ENCODE measurements at places on chromosomes 1 and 21.

- no peak for DNase-seq
Measured at GRCh38 chr21:28867401-28867800, 125.3 kb downstream of the LTN1 start.

DNA sequence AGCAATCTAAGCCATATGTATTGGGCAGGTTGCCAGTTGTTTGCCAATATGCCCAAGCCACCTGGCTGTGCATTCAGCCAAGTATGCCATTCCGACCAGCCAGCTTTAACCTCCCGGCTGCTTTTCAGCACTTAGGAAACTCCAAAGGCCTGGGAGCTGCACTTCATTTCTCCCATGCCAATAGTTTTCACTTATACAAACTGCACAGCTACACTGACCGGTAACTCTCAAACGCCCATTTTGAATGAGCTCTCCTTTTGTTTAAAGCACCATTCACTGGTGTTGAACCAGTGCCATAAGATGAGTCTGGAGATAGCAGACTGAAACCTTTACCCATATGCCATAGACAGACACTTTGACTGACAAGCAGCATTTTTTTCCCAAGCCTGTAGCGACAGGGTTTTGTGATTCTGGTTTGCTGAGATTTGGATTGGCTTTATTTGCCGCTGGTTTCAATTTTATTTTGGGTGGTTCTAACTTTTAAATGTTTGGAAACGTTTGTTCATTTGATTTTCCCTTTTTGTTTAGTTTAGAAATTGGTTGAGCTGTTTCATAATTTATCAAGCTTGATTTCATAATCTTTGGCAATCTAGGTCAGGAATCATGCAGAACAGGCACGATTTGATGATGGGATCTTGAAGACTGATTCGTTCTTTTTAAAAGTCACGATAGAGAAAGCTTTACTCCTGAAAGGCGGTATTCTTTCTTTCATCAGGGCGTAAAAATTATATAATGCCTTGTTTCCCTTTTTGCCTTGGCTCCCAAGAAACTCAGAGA lies 144.6 kb downstream of the NFIA start:
- no peak for DNase-seq

DNA sequence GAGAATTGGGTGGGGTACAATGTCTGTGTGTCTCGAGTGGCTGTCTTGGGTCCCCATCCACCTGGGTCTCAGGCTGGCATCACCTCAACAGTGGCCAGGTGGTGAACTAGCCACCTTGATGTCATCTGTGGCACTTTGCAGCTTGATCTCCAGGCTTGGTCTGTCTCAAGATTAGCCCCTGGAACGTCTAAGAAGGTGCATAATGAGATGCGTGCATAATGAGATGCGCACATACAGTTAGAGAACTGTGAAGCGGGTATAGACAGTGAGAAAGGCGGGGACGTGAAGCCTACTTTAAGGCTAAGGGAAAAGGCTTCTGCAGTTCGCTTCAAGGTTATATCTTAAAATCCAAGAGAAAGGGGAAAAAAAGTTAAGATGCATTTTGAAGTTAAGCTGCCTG lies 98.7 kb downstream of the WDR4 start:
- no peak for DNase-seq

DNA sequence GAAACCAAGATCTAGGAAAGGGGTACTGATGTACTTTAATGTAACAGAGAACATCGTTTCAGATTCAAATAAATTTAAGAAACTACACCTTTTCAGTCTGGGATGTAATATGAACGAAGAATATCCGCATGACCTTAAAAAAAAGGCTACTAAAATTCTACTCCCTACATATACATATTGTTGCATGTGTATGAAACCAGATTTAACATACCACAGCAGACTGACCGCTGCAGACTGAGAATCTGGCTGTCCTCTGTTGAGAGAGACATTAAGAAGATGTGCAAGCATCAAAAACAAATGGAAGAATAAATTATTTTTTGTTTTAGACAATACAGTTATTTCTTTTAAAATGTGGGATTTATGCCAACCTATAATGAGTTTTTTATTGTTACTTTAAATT lies 166.6 kb downstream of the LMX1A start:
- no peak for DNase-seq

DNA sequence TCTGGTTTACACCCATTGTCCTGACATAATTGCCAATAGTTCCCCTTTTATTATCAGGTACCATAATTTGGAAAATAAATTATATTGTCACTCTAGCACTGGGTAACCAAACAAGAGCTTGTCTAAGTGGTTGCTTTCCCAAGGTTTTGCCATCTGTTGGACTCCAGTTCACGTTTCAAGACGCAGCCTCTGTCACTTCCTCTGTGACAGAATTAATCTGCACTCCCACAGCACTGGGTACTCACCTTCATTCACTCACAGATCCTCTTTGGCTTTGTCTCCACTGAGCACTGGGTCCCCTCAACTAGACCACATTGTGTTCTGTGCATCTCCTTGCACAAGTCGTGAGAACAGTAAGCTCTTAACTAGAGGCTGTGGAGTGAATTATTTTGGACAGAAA lies 123.6 kb upstream of the JUN start:
- DNase-seq = no peak

DNA sequence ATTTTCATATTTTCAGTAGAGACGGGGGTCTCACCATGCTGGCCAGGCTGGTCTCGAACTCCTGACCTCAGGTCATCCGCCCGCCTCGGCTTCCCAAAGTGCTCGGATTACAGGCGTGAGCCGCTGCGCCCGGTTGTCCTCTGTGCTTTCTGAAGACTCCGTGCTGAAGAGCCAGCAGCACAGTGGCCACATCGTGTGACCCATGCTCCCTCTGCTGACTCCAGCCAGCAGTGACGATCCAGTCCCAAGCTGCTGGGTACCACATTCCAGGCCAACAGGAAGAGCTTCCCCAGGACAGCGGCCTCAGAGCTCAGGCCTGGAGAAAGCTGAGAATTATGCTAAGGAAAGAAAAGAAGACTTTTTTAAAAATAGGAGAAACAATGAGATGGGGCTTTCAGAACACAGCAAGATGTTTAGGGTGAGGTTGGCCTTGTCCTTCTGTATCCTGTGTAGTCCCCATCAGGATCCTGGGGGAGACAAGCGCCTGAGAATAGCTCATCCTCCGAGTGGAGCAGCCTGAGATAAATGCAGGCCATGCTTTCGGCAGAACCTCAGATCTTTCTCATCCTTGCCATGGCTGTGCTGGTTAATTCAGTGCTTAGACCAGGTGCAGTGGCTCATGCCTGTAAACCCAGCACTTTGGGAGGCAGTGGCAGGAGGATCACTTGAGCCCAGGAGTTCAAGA lies 207.1 kb downstream of the SLC35F3 start:
- DNase-seq = peak; percentile 38

DNA sequence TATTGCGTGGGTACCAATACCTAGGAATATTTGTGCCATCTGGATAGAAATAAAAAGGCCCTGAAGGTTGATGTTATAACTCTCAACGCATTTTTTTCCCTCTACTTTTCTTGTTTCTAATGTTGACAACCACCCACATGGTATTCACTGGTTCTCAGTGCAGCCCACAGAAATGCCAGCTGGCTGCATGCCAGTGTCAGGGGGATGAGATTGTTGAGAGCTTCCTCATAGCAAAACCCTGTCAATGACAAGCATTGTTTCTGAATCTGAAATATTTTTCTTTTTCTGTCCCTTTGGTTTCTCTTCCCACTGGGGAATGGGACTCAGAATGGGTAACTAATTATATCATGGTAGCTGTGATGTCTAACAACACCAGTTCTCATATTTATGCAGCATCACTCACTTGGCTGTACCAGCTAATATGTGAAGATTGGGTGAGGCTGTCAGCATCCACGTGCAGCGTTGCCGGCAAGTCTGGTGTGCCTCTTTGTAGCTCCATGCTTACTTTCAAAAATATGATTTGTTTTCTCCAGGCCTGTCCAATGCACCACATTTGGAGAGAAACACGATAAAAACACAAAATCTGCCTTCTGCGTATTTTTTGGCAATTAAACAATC lies 284.6 kb downstream of the PTBP2 start:
- no peak for DNase-seq

DNA sequence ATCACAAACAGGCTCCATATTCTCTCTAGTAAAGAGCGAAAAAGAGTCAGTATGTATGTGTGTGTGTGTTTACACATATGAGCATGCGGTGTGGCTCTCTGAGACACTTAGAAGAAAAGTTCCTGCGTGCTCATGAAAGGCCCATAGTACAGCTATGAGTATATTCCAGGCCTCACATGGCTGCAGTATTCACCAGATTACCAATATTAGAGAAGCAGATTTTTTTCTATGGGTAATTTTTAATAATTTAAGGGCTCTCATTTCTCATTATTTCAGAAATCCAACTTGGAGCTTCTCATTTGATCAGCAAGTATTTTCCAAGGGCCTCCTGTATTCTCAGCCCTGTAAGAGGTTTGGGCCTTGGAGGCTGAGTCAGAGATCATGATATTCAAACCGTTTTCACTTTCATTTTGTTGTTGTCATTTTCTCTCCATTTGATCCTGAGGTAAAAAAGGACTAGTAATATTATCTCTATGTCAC lies 232.9 kb upstream of the SGIP1 start:
- DNase-seq = no peak

GRCh38 chr21:33852485-33852884 lies 63.1 kb downstream of the ATP5PO start:
- DNase-seq = no peak

DNA sequence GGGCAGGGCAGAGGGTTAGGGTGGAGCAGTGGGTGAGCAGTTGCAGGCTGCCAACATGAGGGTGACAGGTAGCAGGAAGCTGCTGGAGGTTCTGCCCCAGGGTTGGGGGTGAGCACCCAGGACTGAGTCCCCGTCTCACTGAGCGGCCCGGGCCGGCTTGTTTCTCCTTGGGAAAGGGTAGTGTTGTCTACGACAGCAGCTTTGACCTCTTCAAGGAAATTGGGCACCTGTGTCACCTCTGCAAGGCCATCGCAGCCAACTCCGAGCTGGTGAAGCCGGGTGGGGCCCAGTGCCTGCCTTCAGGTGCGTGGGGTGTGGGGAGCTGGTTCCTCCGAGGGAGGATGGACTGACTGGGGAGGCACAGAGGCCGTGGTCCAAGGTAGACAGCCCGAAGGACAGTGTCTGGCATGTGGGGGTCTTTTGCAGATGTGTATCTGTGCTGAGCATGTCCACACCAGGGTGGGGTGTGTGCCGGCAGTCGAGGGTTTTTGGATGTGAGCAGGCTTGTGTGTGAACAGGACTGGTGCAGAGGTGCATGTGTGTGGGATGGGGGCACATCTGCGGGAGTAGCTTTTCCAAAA lies 51.9 kb downstream of the DISP3 start:
- DNase-seq = no peak

GRCh38 chr1:64488862-64489261 lies 18.9 kb downstream of the CACHD1 start:
- no peak for DNase-seq

DNA sequence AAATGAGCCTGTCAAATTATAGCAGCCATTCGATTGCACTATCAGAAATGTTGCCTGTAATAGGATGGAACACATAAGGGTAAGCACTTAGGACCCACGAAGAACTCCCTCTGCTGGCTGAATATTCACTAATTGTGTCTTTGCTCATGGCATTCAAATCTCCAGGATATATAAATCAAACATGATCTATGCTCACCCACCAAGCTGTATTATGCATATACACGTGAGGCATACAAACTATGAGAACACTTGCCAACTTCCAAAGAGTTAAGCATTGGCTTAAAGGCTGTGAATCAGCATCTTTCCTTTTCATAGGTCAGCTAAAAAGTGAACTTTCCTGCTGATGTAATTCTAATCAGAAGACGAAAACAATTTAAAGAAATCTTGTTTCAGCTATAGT lies 34.5 kb downstream of the TMPRSS15 start:
- DNase-seq = no peak

DNA sequence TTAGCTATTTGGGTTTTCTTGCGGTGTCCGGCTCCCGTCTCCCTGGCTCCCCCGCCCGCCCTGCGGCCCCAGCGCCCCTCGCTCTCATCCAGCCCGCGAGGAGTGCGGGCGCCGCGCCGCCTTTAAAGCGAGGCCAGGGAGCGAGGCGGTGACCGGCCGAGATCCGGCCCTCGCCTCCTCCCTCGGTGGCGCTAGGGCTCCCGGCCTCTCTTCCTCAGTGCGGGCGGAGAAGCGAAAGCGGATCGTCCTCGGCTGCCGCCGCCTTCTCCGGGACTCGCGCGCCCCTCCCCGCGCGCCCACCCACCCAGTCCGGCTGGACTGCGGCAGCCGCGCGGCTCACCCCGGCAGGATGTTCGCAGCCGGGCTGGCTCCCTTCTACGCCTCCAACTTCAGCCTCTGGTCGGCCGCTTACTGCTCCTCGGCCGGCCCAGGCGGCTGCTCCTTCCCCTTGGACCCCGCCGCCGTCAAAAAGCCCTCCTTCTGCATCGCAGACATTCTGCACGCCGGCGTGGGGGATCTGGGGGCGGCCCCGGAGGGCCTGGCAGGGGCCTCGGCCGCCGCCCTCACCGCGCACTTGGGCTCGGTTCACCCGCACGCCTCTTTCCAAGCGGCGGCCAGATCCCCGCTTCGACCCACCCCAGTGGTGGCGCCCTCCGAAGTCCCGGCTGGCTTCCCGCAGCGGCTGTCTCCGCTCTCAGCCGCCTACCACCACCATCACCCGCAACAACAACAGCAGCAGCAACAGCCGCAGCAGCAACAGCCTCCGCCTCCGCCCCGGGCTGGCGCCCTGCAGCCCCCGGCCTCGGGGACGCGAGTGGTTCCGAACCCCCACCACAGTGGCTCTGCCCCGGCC lies 492 bp downstream of the HLX start:
- DNase-seq = no peak

GRCh38 chr21:45877821-45878469 lies 103.6 kb upstream of the COL6A1 start:
- no peak for DNase-seq

DNA sequence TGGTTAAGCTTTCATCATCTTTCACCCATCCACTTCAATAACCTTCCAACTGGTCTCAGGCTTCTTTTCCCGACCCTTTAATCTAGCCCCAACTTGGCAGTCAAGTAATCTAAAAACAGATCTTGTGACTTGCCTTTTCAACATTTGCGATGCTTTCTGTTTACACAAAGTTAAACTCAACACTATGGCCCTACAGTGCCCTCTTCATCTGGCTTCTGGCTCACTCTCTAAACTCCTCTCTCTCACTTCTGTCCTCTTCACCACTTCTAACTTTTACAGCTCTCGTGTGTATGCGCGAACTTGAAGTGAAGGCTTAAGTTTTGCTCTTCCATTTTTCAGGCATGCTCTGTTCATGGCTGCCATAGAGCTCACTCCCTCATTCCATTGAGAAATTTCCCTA lies 1122.3 kb upstream of the ADGRL2 start:
- no peak for DNase-seq

GRCh38 chr1:37739222-37739621 lies 25.7 kb downstream of the EPHA10 start:
- DNase-seq = peak; percentile 25

DNA sequence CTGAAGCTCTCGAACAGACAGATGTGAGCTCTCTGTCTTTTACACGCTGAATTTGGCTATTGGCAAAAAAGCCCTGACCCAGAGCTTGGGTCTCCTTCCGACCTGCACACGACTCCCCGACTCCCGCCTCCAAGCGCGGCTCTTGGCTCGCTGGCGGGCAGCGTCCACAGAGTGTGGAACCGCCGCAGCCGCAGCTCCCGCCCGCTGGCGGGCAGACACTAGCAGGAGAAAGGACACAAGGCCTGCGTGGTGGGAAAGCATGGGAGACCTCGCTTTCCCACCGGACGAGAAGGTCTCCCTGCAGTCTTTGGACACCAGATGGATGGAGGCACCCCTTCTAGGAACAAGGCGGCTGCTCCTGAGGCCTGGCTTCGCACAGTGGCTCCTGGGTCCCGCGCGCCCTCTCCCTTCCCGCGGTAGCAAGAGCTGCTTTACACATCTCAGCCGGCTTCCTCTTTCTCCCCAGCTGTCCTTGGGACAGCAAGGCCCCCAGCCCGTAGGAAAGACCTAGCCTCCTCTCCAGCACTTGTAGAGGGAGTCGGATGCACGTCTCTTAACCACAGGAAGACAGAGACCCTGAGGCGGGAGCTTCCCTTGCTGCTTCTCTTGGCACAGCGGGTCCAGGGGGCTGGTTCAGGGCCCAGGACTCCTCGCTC lies 92.1 kb downstream of the PRKAB2 start:
- no peak for DNase-seq

All from Panc1 (cell line).